Amniotic stem cell (primary cell): ENCODE measurements at places on chromosomes 5 and 9.

DNA sequence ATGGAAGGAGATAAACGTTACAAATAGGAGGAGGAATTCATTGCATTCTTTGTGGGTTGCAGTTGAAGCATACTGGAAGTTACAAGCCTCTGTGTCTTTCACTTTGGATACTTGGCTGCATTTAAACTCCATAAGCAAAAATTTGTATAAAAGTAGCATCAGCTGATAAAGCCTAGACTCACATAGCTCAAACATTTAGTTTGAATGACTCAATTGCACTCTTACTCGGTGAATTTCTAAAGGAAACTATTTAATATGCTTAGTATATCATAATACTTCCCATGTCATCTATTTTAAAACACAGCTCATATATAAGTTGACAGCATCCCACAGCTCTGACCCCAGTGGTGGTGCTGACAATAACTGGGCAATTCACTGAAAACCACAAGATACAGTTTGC, 596.6 kb upstream of the ZNF608 start:
- DNase-seq, result no peak

DNA sequence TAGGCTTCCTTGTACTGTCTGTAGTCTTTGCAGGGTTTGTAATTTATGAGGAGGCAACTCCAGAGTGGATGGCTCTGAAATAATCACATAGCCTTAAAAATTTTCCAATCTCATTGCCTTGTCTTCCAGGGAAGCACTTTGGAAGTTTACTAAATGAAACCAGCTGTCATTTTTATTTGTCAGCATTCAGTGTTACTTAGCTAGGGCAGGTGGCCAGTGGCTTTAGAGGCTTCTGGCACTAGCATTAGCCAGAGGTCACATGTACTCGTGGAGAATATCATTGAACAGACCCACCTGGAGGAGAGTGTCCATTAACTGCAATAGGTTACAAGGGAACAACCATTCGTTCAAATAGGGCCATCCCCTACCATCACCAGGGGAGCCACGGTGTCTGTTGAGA, 160.3 kb upstream of the SLC28A3 start:
- no peak for DNase-seq

- DNase-seq, result no peak
These were observed 73.1 kb upstream of the FST start for GRCh38 chr5:53407373-53407772.

- no peak for DNase-seq
These were observed 57.2 kb downstream of the TMOD1 start for GRCh38 chr9:97558701-97559101.

DNA sequence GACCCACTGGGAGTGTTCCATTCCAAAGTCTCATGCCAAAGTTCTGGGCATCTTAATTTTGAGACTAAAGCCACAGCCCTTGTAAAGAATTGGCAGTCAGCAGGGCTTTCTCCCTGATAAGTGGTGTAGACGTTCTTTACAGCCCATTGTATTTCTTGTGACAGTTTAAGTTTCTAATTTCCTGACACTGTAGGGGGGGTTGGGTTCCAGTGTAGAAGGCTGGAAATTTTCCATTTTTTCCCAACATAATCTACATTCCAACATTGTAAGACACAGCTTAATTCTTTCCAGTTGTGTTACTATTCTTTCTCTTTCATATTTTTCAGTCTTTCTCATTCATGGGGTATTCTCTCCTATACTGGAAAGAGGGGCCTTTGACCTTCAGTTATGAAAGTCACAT, 121.1 kb downstream of the FBXL7 start:
- DNase-seq, result peak; percentile 4

GRCh38 chr5:83077662-83078261, 415 bp downstream of the XRCC4 start:
- DNase-seq, result no peak

DNA sequence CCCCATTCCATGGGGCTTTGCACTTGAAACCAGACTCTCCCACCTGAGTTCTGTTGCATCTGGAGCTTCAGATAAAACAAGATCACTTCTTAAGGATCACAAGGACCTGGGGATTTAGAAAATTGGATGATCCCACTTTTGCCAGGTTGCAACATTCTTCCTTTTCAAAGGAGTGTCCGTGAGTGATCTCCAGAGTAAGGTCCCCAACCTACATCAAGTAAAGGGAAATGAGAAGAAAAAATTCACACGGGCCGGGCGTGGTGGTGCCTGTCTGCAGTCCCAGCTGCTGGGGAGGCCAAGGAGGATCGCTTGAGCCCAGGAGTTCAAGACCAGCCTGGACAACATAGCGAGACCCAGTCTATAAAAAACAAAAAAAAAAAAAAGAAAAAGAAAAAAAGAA, 41.2 kb upstream of the COL5A1 start:
- no peak for DNase-seq

- no peak for DNase-seq
These were observed 15.0 kb downstream of the LHX6 start for GRCh38 chr9:122213589-122214413.

DNA sequence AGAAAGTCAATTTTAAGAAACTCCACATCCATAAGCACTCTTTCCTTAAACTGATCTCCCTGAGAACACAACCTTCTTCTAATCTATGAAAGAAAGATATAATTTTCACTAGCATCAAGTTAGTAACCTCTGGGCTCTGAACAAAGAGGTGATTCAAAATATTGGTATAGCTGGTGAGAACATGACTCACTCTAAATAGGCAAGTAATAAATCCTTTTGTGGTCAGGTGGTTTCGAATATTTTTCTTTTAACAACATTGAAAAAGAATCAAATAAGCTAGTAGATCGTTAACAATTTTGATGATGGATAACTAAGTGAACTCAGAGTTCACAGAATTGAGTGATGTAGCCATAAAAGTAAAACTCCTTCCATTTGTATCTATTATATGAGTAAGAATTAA, 150.6 kb upstream of the IQGAP2 start:
- no peak for DNase-seq

GRCh38 chr9:113950195-113951031, 74.3 kb downstream of the ZNF618 start:
- DNase-seq, result no peak

DNA sequence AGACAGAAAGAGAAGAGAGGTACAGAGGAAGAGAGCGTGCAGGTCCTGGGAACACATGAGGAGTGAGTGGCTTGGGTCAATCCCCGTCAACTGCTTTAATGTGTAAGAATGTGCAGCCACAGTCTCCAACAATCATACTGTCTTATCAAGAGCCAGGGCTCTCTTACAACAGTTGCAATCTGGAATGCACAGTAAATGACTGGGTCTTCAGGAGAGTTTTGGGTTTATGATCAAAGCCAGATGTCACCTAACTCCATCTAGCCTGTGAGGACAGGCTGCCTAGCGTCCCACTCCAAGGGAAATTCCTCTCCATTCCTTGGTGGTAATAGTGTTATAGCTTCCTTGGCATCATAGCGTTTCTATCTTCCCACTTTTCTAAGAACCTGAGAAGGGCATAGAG, 75.0 kb upstream of the TRIO start:
- no peak for DNase-seq

GRCh38 chr9:132717326-132717945, 47.2 kb downstream of the GTF3C4 start:
- no peak for DNase-seq

GRCh38 chr9:96461336-96461735, 11.4 kb downstream of the HABP4 start:
- no peak for DNase-seq

GRCh38 chr9:114093761-114094505, 5.2 kb downstream of the KIF12 start:
- DNase-seq, result no peak

- no peak for DNase-seq
These were observed 2.5 kb upstream of the DOCK2 start for GRCh38 chr5:169634606-169635005.

DNA sequence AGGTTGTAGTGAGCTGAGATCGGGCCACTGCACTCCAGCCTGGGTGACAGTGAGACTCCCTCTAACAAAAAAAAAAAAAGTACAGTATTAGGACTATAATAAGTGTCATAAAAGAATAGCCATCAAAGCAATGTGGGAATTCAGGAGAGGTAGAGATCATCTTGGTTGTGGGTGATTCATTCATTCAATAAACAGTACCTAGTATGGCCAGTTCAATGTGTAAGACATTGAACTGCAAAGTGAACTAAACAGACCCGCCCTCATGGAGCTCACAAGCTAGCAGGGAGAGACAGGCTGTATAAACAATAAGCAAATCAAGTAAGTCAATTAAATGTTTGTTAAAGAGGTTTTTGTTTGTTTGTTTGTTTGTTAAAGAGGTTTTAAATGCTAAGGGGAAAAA, 146.1 kb upstream of the RANBP3L start:
- no peak for DNase-seq

DNA sequence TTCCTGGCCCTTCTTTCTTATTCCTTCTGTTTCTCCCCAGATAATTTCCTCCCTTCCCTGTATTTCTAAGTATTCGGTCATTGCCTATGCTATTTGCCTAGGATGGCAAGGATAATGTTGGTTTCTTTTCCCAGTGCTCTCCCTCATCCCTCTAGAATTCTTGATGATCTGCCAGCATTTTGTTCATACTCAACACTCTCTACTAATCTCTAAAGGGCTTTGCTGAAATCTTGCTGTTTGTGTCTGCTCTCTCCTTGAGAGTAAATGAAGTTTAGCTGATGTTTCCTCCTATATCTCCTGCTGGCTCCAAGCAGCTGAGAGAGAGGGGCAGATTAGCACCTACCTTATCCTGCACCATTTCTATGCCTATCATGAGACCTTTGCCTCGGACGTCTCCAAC, 38.1 kb downstream of the AGXT2 start:
- no peak for DNase-seq

GRCh38 chr9:124284940-124285441, 27.2 kb downstream of the NEK6 start:
- no peak for DNase-seq

GRCh38 chr5:10861423-10861790, 100.4 kb upstream of the DAP start:
- no peak for DNase-seq

- no peak for DNase-seq
These were observed 52.4 kb downstream of the MRPL36 start for GRCh38 chr5:1747079-1747802.

- DNase-seq, result no peak
These were observed 389.2 kb upstream of the FTMT start for GRCh38 chr5:121462441-121462840.

DNA sequence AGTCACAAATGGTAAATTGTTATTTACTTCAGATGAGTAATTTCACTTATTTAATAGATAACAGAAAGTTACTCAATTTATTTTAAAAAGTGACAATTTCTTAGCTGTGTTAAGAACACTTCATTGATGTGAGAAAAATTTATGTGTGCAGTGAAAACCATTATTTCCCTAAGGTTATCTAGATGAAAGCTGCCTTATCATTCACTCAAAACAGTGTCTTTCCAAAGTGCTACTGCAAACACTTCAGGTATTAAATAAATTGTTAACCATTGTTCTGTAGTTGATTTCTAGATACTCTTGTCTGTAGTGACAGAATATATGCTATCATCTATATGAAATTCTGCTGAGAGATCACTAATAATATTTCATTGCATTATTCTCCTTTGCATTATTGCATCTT, 33.5 kb upstream of the PRDM9 start:
- DNase-seq, result no peak

- DNase-seq, result no peak
These were observed 61.5 kb downstream of the MAMDC2 start for GRCh38 chr9:70105147-70105546.

DNA sequence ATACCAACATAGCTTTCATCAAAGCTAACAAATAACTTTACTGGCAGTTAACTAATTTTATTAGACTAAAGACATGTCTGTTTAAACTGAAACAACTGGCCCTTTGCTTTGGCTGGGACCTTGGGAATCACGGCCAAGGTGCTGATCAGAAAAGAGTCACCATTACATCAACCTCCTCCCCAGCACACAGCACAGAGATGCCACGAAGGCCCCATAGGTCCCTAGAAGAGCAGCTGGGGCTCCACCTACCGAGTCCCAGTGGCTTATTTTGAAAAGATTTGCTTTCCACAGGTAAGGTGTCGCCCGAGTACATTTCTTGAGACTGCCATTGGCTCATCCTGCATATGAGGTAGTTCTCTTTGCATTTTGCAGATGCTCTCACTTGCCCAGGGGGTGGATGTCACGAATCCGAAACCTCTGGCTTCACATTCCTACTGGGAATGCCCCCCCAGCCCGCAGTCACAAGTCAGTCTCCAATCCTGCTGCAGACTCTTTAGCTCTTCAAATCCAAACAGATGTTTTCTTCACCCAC, 18.8 kb upstream of the HSD17B3 start:
- no peak for DNase-seq

- DNase-seq, result no peak
These were observed 95.1 kb downstream of the TTC39B start for GRCh38 chr9:15211815-15212495.

GRCh38 chr9:93205045-93205768, 21.3 kb downstream of the WNK2 start:
- no peak for DNase-seq

DNA sequence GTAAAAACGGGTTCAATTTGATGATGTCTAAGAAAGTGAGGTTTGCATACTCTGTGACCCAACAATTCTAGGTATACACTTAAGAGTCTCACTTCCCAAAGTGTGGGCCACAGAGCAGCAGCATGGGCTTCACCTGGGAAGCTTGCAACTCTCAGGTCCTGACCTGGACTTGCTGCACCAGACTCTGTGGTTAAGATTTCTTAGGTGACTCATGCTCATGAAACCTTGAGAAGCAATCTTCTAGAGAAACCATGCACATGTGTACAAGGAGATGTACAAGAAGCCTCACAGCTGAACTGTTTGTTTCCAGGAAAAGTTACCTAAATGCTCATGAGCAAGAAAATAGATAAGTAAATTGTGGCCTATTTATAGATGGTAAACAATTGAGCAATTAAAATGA, 30.0 kb downstream of the DNAJC21 start:
- DNase-seq, result no peak

DNA sequence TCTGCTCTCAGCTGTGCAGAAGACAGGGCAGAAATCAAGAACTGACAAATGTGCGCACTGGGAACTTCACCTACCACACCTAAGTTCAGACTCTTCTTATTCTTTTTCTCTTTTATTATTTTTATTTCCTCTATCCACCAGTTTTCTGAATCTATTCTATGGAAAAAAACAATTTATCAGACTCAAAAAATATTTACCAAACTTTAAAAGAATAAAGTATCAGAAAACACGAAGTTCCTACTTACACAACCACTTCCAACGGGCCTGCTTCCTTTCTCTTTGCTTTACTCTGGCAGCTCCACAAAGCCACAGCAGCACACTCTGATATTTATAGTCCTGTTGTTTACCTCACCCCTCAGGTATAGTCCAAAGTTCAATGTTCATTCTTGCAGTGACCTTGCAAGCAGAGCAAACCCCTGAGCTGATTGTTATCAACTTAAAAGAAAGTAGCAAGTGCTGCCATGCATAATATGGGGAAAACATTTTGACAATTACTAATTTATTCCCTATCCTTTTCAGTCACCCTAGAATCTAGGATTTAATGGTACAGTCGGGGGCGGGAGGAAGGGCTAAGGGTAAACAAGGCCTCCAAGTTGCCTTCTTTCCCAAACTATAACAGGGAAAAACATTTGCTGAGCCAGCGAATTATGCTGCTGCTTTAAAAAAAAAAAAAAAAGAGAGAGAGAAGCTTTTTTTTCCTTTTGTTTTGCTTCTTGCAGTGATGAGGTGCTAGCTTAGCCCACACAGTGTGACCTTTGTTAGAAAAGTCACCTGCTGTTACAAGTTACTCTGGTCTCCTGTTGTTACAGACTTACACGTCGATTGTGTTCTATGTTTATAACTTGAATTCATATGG, at the start of gene SELENOP:
Gene SELENOP, minus strand, starts transcription at position 302 of the 856 bp plus-strand sequence. CDS start 3,539 bp downstream, outside the sequence.
- DNase-seq, result no peak
